ENCODE measurements at places on chromosomes 13 and 19.

- no peak for DNase-seq
These were observed 76.7 kb downstream of the CACNA1A start for GRCh38 chr19:13429563-13429962.

DNA sequence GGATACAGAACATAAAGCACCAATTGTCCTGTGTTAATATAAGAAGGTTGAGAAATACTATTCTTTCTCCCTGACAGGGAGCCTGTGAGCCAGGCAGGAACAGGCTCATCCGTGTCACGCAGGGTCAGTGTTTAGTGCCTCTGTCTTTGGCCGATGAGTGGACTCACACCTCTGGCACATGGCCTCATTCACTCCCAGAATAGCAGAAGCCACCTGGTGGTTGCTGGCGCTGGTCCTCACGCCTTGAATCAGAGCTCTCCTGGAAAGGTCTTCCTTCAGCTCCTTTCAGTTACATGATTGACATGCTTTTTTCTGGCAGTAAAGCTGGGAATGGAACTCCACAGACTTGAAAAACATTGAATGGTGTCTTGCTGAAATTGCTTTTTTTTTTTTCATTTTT, 28.1 kb upstream of the SIAH3 start:
- DNase-seq: no peak

GRCh38 chr13:95530178-95530577, 22.3 kb upstream of the CLDN10 start:
- no peak for DNase-seq

GRCh38 chr19:3367628-3368440, 1.5 kb downstream of the NFIC start:
- no peak for DNase-seq

- DNase-seq: no peak
These were observed 61.5 kb downstream of the COL4A1 start for GRCh38 chr13:110245416-110245899.

- DNase-seq: no peak
These were observed 11.2 kb upstream of the N4BP2L2 start for GRCh38 chr13:32549788-32550187.

DNA sequence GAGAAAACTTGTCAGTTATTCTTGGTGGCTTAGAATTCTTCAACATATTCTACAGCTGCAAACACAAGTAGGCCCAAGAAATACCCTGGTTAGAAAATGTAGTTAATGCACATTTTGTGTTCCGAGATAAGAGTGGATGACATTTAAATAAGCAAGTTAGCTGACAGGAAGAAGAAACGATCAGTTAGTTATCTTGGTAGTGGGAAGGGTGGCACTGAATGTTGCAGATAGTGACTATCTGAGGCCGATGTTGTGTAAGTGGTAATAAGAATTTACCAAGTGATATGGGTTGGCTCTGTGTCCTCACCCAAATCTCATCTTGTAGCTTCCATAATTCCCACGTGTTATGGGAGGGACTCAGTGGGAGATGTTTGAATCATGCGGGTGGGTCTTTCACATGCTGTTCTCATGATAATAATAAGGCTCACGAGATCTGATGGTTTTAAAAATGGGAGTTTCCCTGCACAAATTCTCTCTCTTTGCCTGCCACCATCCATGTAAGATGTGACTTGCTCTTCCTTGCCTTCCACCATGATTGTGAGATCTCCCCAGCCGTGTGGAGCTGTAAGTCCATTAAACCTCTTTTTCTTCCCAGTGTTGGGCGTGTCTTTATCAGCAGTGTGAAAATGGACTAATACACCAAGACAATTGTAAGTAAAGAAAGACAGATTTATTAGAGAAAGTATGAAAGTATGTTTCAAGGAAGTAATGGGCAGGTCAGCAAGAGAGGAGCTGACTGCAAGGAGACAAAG, 10.9 kb upstream of the AKAP11 start:
- DNase-seq: no peak

DNA sequence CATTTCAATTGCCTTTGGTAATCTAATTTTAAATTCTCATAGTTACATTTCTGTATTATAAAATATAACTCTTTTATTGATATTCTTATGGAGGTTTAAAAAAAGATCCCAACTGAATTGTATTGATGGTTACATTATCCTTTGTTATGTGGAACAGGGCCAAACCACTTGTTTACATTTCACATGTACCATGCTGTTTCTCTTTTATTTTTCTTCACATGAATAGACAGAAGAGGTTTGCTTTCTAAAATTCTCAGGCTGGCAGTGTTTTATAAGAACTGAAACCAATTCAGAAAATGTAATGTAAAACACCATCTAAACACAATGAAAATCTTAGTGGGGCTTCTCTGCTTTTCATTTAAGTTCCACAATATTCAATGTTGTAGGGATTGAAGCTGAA, 122.5 kb downstream of the GPC5 start:
- no peak for DNase-seq

Data from NT2/D1 (cell line).